ENCODE measurements at places on chromosomes 5 and 9.

- DNase-seq: peak; percentile 21
Observed at GRCh38 chr9:136773386-136774044, 9.2 kb upstream of the LCN15 start.

DNA sequence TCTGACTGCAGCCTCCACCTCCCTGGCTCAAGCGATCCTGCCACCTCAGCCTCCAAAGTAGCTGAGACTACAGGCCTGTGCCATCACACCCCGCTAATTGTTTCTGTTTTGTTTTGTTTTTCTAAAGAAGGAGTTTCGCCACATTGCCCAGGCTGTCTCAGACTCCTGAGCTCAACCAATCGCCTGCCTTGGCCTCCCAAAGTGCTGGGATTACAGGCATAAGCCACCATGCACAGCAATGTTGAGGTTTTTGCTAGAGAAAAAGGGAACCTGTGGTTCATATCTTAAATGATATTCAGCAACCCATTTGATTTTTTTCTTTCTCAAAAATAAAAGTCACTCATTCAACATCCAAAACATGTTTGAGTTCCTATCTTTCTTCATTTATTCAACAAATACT lies 20.4 kb upstream of the DELE1 start:
- no peak for DNase-seq

- peak; percentile 99 for DNase-seq
Observed at GRCh38 chr9:137200311-137201204, at the start of gene TPRN. Gene TPRN, minus strand, starts transcription at chr9:137200741. Its CDS starts 30 bp downstream, at chr9:137200711.

GRCh38 chr5:170028124-170028523 lies 47.8 kb upstream of the INSYN2B start:
- peak; percentile 16 for DNase-seq

Data from iris pigment epithelial cell (primary cell).